Left ventricle myocardium inferior (tissue), 1 donor: ENCODE measurements at places on chromosomes 7 and 10.

- peaks cover 8% of the 10 kb centered on the region for H3K4me1 ChIP-seq
- H3K36me3 ChIP-seq = no peaks in the 10 kb centered on the region
- no peaks in the 10 kb centered on the region for H3K27me3 ChIP-seq
These were observed 6.9 kb upstream of the SORBS1 start for GRCh38 chr10:95567903-95568630.

DNA sequence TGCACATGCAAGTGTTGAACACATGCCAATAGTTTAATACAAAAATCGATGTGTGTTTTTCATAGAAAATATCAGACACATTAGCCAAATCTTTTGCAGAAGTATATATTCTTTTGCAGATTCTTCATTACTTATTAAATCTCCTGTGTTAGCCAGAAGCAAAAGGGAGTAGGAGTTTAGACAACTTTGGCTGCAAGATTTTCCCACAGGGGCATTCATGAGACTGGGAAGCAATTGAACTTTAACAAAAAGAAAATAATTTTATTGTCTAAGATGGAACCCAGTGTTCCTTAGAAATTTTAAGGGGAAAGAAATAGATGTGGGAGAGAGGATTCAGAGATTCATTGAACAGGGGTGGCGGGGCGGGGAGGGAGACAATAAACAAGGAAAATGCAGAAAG is 1336.0 kb downstream of the GATA3 start:
- no peaks in the 10 kb centered on the region for H3K4me1 ChIP-seq
- DNase-seq = no peak
- H3K36me3 ChIP-seq = no peaks in the 10 kb centered on the region
- H3K27ac ChIP-seq = no peak overlapping the region

DNA sequence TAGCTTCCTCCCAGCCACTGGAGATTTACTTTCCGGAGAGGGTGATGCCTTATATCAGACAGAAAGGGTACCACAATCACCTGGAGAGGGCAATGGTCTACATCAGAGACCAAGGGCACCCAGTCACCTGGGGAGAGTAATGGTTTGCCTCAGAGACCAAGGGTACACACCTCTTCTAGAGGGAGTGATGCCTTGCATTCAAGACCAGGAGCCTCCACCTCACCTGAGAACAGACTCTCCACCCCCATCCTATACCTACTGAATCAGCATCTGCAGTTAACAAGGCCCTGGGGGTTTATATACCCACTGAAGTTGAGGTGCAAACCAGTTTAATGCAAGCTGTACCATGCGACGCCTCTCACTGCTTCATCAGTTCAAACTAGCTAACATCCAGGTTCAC is 270.2 kb upstream of the IGFBP3 start:
- no peak for DNase-seq
- no peak overlapping the region for H3K27ac ChIP-seq
- no peaks in the 10 kb centered on the region for H3K27me3 ChIP-seq
- no peaks in the 10 kb centered on the region for H3K36me3 ChIP-seq
- H3K4me1 ChIP-seq = no peaks in the 10 kb centered on the region

- H3K36me3 ChIP-seq = no peaks in the 10 kb centered on the region
- H3K27me3 ChIP-seq = no peaks in the 10 kb centered on the region
- H3K4me1 ChIP-seq = peaks cover 95% of the 10 kb centered on the region
These were observed 15.3 kb downstream of the ABLIM1 start for GRCh38 chr10:114642729-114643128.

GRCh38 chr10:120042705-120043104 is 150.2 kb downstream of the SEC23IP start:
- no peak for DNase-seq
- H3K27ac ChIP-seq = no peak overlapping the region
- H3K36me3 ChIP-seq = no peaks in the 10 kb centered on the region
- H3K27me3 ChIP-seq = peaks cover 3% of the 10 kb centered on the region
- H3K4me3 ChIP-seq = no peak overlapping the region

DNA sequence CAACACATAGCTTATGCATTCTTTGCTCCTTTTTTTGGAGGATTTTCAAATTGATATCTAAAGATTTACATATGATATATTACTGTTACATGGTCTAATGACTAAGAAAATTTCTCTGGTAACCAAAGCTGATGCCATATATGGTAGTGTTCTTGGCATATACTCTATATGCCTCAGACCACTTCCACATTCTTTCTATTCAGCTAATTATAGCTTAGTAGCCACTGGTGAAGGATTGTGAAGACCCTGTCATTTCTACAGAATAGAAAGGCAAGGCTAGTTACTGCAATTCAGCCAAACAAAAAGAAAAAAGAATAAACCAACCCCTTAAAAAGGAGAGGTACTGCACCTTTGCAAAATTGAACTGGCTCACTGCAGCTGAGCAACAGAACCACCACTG is 3.7 kb downstream of the PURB start:
- peak overlapping the region; percentile 94 for H3K4me3 ChIP-seq
- no peak for DNase-seq
- peaks cover 91% of the 10 kb centered on the region for H3K4me1 ChIP-seq
- H3K36me3 ChIP-seq = no peaks in the 10 kb centered on the region
- no peaks in the 10 kb centered on the region for H3K27me3 ChIP-seq
- peak overlapping the region; percentile 10 for H3K27ac ChIP-seq

DNA sequence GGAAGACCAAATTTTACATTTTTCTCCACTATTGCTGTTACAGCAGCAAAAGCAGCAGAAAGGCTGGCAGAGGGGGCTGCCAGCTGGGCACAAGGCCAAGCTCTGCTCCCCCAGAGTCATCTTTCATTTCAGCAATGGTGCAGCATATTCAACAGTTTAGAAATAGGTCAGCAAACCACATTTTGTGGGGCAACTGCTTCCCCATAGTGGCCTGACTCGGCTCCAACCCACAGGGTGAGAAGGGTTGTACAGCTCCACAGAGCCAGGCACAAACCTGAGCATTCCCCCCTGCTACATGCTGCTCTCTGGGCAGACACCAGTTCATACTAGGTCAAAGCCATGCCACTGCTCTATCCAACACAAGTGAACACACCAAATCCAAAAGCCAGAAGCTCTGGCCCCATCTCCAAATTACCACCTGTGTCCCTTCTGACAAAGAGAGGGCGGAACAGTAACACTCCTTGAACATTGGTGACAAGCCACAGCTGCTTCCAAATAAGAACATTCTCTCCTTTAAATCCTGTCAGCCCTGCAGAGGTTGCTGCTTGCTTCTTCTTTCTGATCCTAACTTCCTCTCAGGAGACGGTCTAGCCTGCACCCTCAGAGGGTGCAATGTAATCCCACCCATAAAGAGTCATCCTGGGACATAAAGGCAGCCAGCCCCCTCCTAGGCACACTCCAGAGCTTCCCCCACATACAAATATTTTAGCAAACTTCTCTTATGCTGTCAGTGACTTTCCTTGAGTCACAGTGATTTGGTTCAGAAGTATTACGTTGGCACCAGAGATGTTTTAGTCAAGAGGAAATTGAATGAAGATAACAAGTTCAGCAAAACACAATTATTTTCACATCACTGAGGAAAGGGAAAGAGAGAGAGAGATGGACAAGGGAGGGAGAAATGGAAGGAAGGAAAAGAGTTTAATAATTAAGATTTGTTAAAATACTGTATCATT is 39.0 kb upstream of the SLIT1 start:
- DNase-seq = no peak
- no peaks in the 10 kb centered on the region for H3K27me3 ChIP-seq
- H3K27ac ChIP-seq = no peak overlapping the region
- H3K4me1 ChIP-seq = no peaks in the 10 kb centered on the region
- H3K36me3 ChIP-seq = peaks cover 73% of the 10 kb centered on the region

DNA sequence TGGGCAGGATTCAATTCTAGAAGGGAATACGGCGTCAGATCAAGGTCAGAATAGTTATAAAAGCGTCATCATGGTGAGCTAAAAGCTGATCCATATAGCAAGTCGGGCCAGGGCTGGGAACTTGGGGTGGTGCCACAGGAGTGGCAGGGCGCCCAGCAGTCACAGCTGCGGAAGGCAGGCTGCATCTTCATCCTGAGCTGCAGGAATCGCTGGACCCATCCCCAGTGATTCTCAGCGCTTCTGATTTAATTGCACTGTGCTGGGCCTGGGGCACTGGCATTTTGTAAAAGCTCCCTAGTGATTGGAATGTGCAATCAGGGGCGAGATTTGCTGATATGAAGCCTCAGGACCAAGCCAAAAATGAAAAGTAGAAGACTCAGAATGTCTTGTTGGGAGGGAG is 135.3 kb downstream of the CTTNBP2 start:
- no peak for DNase-seq
- no peaks in the 10 kb centered on the region for H3K27me3 ChIP-seq
- no peak overlapping the region for H3K4me3 ChIP-seq
- no peak overlapping the region for H3K27ac ChIP-seq
- no peaks in the 10 kb centered on the region for H3K36me3 ChIP-seq

DNA sequence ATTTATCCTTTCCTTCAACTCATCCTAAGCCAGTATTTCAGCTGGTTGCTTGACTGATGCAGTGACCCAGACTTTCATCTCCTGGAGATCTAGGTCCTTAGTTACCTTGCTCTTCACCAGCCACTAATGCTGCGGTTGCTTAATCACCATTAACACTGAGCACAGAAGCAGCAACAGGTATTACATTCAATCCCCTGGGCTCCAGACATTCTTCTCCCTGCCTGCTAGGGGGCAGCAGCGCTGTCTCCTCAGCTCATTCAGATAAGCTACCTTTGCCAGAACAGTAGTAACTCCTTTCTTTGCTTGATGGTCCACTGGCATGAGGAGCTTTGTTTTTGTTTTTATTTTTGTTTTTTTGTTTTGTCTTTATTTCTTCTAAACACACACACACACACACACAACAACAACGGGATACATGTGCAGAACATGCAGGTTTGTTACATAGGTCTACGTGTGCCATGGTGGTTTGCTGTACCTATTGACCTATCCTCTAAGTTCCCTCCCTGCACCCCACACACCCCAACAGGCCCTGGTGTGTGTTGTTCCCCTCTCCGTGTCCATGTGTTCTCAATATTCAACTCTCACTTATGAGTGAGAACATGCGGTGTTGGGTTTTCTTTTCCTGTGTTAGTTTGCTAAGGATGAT is 1043.2 kb upstream of the C7orf33 start:
- H3K4me1 ChIP-seq = no peaks in the 10 kb centered on the region
- DNase-seq = no peak
- H3K4me3 ChIP-seq = no peak overlapping the region

DNA sequence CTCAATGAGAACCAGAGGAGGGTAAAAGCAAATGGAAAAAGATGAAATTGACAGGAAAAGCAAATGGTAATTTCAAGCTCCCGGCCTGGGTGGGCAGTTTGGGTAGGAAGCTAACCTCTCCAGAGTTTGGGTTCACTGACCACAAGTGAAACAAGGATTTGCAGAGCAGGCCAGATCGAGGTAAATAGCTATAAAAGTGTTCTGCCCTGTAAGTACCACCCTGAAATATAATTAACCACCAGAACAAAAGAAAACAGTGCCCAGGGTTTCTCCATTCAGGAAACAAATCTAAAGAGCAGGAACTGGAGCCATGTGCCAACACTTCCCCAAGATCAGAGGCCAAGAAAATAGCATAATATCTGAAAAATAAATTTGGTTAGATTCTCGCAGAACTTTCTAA is 276.7 kb upstream of the MEOX2 start:
- no peaks in the 10 kb centered on the region for H3K4me1 ChIP-seq
- H3K27me3 ChIP-seq = no peaks in the 10 kb centered on the region
- no peaks in the 10 kb centered on the region for H3K36me3 ChIP-seq
- DNase-seq = no peak
- H3K4me3 ChIP-seq = no peak overlapping the region

- H3K4me1 ChIP-seq = peaks cover 55% of the 10 kb centered on the region
- peak overlapping the region; percentile 55 for H3K27ac ChIP-seq
- H3K4me3 ChIP-seq = no peak overlapping the region
- H3K27me3 ChIP-seq = peaks cover 10% of the 10 kb centered on the region
- DNase-seq = no peak
These were observed 6.8 kb downstream of the PLAU start for GRCh38 chr10:73917566-73918305.

GRCh38 chr10:91247360-91248111 is 27.1 kb downstream of the PCGF5 start:
- no peak for DNase-seq
- peaks cover 6% of the 10 kb centered on the region for H3K36me3 ChIP-seq

- H3K27me3 ChIP-seq = peaks cover 6% of the 10 kb centered on the region
- H3K27ac ChIP-seq = peak overlapping the region; percentile 51
- no peaks in the 10 kb centered on the region for H3K36me3 ChIP-seq
These were observed 28.9 kb downstream of the PHYH start for GRCh38 chr10:13270877-13271551.
